ENCODE measurements at places on chromosomes 5 and 9.
A peak's percentile ranks its signal among the peaks of the same experiment; 100 is the strongest.

DNA sequence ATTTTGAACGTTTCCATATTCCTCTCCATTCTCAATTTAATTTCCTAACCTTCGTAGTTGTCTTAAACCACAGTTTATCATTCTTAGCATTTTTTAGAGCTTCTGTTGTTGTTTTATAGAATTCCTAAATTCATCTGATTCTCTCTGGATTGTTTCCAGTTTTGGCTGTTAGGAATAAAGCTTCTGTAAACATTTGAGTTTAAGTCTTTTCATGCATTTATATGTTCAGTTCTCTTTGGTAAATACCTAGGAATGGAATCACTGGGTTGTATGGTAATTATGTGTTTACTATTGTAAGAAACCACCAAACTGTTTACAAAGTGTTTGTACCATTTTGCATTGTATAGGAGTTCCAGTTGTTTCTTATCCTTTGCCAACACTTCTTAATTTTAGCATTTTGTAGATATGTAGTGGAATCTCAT, 29.7 kb downstream of the GPR21 start:
- no peak for DNase-seq

- no peak for DNase-seq
Observed at GRCh38 chr5:8949908-8950307, 596.0 kb downstream of the SEMA5A start.

- no peak for DNase-seq
Observed at GRCh38 chr5:110665184-110665726, 61.2 kb downstream of the TMEM232 start.

DNA sequence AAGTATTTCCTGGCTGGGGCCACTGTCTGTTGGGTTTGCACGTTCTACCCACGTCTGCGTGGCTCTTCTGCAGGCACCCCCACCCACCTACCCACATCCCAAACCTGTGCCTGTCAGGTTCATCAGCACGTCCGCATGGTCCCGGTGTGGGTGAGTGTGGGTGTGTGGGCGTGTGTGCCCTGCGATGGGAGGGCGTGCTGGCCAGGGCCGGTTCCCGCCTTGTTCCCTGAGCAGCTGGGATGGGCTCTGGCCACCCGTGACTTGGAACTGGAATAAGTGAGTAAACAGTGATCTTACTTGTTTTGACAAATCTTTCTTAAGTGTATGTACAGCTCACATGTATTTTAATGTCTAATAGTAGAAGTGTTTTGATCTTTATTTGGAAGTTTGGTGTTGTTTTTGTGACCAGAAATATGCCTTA, 20.4 kb downstream of the ERGIC1 start:
- no peak for DNase-seq

DNA sequence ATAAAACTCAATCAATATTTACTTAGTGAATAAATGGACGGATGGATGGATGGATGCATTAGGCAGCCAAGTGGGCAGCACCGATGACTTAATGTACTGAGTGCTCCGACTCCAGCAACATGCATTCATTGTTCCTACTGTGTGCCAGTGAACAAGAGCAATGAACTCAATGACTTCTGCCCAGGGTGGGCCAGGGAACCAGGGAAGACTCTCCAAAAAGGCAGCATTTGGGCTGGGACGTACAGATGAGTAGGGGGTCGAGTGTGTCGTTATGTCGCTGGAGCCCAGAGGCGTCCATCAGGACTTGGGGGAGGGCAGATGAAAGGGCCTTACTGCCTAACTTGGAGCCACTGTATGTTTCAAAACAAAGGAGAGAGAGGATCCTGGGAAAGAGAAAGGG, 126.4 kb downstream of the KCNIP1 start:
- DNase-seq: no peak

- no peak for DNase-seq
Observed at GRCh38 chr9:138020120-138020794, 142.7 kb downstream of the CACNA1B start.

DNA sequence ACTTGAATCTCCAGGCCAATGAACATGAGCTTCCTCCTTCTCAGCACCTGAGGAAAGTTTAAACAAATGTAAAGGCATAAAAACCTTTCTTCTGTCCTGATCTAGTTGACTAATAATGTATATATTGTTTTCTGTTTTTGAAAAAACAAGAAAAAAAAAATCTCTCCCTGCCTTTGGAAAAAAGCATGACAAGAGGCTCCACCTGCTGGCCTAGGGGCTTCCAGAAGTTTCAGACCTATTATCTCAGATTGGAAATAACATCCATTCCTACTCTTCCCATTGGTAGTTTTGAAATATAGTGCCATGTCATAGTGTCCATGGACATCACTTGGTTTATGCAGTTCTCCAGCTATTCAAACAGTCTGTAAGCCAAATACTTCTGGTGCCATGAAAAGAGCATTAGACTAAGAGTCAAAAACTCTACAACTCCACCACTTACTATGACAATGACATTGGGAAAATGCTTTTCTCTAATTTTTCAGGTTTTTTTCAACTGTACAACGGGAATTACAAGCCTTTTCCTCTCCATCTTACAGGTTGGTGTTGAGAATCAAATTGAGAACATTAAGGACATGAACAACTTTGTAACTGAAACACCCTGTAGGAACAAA, 409.6 kb upstream of the MPDZ start:
- no peak for DNase-seq

DNA sequence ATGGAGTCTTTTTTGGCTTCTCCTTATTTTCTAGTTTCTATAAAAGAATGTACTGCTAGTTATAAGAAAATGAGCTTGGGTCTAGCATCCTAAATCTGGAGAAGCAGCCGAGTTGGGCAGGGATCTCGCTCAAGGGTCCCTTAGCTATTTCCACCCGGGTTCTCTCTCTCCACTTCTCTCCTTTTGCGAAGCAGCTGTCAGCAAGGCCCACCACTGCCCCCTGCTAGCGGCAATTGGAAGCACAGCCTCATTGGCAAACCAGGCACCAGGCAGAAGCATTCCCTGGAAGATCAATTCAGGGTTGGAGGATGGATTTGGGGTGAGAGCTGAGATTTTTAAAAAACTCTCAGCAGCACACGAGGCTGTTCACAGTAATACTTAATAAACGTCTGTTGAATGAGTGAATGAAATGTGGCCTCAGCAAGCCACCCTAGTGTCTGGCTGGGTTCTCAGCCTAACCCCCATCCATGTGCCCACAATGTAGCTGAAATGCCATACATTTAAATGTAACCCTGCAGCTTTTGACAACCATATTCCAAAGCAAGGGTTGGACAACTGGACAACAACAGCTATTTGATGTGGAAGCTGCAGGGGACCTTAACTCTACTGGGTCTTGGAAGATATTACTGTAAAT, 34.6 kb upstream of the TNIP1 start:
- DNase-seq: peak; percentile 11

GRCh38 chr5:124747791-124748686, 1.6 kb upstream of the ZNF608 start:
- no peak for DNase-seq

DNA sequence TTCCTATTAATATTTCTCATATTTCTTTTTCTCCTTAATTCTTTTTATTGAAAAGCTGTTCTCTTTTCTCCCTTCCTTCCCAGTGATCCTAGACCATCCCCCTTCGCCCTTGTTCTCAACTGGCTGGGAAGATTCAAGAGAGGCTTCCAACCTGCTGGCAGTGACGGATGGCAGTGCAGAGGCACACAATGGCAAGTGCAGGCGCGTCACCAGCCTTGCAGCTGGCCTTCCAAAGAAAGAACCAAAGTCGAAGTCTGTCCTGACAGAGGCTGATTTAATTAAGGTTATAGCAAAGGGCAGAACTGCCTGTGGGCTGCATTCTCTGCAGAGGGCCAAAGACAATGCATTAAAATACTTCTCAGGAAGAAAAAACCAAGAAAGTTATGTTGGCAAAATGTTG, 7.4 kb downstream of the CEMIP2 start:
- DNase-seq: no peak

GRCh38 chr5:116763987-116764866, 189.6 kb upstream of the SEMA6A start:
- no peak for DNase-seq

DNA sequence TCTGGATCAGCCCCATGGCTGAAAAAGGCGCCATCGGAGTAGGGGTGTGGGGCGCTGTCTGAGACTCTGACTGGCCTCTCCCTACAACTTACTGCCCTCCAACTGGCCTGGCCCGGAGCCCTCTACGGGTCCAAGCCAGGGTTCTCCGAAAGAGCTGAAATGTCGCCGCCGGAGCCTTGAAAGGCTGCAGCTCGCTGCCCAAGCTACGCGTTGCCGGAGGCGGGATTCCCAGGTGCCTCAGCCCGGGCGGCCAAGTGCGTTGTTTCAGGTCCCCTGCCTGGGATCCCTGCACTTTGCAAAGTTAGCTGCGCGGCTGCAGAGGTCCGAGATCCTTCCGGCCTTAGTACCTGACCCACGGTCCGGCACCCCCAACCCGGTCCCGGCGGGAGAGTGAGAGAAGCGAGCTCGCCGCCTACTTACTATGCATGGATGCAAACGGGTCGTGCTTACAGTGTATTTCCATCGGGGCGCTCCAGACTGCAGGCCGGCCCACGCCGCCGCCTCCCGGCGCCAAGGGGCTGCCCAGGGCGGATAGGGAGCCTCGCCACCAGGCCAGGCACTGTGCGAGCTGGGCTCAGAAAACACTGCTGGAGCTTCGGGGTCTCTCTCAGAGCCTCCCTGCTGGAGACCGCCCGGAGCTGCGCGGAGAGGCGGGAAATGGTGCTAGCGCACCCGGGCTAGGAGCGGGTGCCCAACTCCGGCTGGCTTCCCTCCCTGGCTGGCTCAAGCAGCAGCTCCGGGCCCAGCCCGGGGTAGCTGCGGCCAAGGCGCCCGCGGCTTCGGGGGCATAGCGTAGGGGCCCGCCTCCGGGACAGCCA, 7.7 kb downstream of the PAX5 start:
- DNase-seq: no peak

GRCh38 chr5:8478326-8478725, 609.4 kb downstream of the MTRR start:
- DNase-seq: no peak

- no peak for DNase-seq
Observed at GRCh38 chr5:78213799-78214198, 80.7 kb downstream of the AP3B1 start.

DNA sequence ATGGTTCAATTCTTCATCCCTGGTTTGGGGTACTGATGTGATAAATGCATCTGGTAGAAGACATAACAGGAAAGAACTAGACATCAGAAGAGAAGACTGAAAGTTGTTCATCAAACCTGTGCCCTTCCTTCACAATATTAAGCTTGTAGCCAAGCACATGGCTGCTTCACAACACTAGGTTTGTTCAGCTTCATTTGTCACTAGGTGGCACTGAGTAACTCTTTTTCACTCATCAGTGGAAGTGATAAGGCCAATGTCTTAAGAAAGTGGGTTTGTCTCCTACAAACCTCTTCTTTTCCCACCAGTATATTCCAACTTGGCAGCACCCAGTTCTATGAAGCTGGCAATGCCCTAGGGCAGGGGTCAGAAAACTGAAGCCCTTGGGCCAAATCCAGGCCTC, 26.9 kb downstream of the ZNF484 start:
- no peak for DNase-seq

DNA sequence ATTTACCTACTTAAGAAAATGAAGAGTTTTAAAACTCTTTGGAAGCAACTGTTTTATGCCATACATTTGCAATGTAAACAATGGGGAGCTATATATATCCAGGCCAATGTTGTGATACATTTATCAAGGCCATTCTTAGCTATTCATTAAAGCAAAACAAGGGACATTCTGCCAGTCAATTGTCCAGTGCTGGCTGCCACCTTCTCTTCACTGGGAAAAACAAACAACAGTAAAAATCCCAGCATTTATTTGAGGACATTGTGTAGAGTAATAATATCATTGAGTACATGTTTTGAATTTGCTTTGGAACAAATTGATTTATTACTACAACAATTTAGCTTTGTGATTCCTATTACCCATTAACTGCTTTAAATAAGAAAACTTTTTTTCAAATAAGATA, 1107.4 kb downstream of the DTWD2 start:
- no peak for DNase-seq

- no peak for DNase-seq
Observed at GRCh38 chr9:33166231-33167083, 679 bp downstream of the B4GALT1 start.

DNA sequence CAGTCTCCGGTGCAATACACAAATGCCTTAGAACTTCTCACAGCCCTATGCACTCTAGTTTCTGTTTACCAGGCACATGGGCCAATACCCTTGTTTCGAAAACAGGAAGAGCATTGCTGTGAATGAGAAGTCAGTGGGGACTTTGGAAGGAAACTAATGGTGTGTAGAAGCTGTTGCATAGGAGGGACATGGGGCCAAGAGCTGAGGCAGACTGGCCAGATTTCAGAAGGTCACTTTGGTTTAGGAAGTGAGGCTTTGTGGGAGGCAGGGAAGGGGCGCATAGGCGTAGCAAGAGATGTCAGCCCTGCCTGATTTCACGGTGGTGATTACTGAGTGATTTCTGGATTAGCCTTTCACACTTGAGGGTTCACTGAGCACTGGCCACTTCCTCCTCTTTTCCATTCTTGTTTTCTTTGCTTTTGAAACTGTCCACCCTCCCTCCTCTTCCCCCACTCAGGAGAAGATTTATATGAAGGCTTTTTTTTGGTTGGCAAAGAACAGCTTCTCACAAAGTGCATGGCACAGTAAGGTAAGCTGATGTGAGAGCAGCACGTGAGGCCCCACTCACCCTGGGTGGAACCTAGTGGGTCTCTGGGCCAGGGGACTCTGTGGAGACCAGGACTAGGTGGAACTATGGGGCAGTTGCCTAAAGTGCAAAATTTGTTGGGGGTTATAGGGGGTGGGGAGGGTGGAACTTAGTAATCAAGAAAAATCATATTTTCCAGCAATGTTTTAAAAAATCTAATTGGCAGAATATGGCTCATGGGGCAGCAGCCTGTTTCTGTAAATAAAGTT, 6.1 kb upstream of the TMEM252 start:
- DNase-seq: no peak

DNA sequence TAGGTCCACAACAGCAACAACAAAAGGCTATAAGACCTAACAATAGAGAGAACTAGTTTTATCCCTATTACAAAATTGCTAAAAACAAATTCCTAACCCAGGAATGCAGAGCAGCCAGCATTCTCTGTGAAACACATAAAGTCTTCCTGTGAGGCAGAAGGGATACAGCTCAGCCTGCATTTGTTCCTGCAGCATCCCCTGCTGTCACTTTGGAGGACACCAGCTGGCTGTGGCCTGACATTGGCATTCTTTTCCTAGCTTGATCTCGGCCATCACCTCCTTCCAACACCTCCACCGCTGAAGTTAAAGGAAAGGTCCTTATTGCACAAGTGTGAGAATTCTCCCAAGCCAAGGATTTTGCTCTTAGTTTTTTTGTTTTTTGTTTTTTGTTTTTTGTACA, 186.1 kb downstream of the SNCAIP start:
- no peak for DNase-seq

- DNase-seq: peak; percentile 77
Observed at GRCh38 chr5:139670369-139671095, 22.4 kb downstream of the CXXC5 start.

DNA sequence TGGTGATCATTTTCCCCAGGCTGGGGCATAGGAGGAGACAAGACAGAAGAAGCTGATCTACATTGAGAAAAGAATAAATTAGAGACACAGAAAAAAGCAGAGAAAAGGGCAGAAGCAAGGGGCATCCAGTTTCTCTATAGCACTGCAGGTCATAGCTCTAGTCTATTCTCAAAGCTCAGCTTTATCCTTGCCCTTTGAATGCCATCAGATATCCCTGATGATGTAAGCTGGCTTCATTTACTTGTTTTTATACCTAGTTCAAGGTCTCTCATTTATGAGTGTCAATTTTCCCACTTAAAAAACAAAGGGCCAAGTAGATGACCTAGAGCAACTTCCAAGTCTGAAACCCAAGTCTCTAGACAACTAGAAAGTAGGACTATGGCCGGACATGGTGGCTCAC, 32.7 kb downstream of the FBXO10 start:
- no peak for DNase-seq
